SJSA1 (cell line): ENCODE measurements at places on chromosomes 6 and 20. TPM values are rescaled to one million over a fixed set of nuclear protein-coding genes. Genes with fewer than 3 reads are reported as not detected.

DNA sequence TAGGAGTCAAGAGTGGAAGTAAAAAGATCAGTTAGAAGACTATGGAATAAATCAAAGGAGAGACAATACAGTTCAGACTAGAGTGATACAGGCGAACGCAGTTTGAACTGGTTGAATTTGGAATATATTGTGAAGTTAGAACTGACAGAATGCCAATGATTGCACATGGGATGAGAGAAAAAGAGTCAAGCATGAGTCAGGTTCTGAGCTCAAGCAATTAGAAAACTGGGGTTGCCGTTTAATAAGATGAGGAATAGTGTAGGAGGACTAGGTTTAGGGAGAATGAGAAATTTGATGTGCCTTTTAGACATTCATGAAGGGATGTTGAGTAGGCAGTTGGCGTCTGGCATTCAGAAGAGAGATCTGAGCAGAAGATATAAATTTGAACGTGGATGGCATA, 8.0 kb downstream of the RNF217 start:
- no peak for DNase-seq
- no peaks in the 10 kb centered on the region for H3K27me3 ChIP-seq
- H3K4me1 ChIP-seq = peaks cover 18% of the 10 kb centered on the region
- no peak overlapping the region for H3K4me3 ChIP-seq
- H3K36me3 ChIP-seq = peaks cover 50% of the 10 kb centered on the region

DNA sequence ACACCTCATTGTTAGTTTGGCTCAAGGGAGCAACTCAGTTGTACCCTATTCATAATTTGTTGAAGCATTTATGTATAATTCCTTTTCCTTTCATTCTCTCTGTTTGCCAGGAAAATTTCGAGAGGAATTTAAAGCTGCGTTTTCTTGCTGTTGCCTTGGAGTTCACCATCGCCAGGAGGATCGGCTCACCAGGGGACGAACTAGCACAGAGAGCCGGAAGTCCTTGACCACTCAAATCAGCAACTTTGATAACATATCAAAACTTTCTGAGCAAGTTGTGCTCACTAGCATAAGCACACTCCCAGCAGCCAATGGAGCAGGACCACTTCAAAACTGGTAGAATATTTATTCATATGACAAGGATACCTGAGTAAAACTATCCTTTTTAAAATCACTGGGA, 45.2 kb upstream of the GFRAL start:
- peaks cover 3% of the 10 kb centered on the region; the same call in 1 of the 2 replicates for H3K27me3 ChIP-seq
- no peaks in the 10 kb centered on the region for H3K4me1 ChIP-seq
- no peak for DNase-seq
- no peaks in the 10 kb centered on the region for H3K36me3 ChIP-seq

DNA sequence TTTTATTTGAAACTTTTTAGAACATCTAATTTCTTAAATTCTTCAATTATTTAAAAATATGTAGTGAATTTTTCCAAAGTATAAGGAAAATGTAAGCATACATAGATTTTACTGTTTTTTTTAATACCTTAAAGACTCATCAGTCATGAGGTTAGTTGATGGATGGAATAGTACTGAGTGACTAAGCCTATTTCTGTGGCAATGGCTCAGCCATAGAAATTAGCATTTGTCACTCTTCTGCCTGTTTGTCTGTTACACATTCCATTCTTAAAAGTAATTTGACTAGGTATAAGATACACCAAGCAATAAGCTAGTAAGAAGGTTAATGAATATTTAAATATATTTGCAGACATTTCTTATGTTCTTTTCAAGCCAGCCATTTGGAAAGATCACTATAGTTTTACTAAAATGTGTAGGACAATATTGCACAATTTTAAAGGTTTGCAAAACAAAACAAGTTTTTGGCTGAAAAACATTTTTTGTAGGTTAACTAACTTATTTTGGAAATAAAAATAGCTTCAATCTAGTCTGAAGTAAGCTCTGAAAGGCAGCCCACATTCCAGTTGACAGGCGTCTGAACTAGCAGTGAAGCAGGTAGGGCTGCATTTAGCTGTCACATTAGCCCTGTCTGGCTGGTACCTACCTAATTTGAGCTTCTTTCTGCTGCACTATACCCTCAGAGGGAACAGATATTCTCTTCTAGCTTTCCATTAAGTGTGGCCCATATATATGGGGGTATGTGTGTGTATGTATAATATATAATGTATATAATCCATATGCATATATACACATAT, 385.7 kb downstream of the GRIK2 start:
- no peaks in the 10 kb centered on the region for H3K27me3 ChIP-seq
- no peak overlapping the region for H3K27ac ChIP-seq
- H3K4me1 ChIP-seq = no peaks in the 10 kb centered on the region

The OVOL2 gene
- not detected in 2 replicates for total RNA-seq

DNA sequence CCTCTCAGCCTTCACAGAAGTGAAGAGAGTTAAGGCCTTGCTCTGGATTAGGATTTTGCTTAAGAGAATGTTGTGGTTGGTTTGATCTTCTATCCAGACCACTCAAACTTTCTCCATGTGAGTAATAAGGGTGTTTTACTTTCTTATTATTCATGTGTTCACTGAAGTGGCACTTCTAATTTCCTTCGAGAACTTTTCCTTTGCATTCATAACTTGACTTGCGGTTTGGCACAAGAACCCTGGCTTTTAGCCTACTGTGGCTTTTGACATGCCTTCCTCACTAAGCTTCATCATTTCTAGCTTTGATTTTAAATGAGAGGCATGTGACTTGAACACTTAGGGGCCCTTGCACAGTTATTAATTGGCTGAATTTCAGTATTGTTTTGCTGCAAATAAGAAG, 166.1 kb upstream of the OPRM1 start:
- H3K4me1 ChIP-seq = no peaks in the 10 kb centered on the region
- no peak overlapping the region for H3K27ac ChIP-seq
- H3K4me3 ChIP-seq = no peak overlapping the region
- H3K27me3 ChIP-seq = no peaks in the 10 kb centered on the region
- DNase-seq = no peak

The BPIFB1 gene
- total RNA-seq = not detected in 2 replicates

The PSMB1 gene
- total RNA-seq = 439 and 628 TPM in 2 replicates

DNA sequence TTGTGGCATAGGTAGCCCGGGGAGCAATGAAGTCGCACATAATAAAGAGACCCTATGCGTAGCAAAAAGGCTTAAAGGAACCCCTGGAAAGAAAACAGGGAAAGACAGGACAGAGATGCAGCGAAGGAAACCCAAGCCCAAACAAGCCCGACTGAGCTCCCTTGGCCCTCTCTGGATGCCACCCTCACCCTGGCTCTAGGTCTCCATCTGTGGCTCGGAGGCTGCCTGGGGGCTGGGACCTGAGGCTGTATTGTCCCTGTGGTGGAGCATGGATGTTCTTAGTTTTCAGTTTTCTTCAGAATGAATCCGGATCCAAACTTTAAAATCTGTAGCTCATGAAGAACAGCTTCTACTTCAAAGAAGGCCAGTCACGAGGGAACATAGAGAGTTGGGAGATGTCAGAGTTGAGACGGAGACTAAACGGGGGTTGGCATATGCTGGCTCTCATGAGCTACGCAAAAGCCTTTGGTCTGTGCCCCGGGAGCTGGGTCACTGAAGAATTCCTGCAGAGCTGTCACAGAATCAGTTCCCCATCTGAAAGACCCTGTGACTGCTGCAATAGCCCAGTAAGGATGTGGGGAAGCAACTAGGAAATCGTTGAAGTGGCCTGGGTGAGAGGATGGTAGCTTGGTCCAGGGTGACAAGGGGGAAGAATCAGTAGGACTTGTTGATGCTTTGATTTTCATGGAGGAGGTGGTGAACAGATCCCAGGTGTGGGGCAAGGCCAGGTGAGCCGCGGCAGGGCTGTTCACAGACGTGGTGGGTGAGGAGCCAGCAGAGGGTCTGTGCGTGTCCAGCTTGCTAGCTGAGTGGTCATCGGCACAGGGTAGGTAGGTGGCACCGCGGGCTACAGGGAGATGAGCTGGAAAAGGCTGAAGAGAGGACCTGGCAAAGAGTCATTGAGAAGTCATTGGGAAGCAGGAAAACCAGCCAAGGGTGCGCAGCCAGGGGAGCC, 35.2 kb downstream of the SYNDIG1 start:
- H3K27me3 ChIP-seq = no peaks in the 10 kb centered on the region
- no peak for DNase-seq
- no peaks in the 10 kb centered on the region for H3K4me1 ChIP-seq
- H3K27ac ChIP-seq = no peak overlapping the region

The MLN gene
- not detected in 2 replicates for total RNA-seq

GRCh38 chr6:80771941-80772340, 665.5 kb downstream of the BCKDHB start:
- H3K4me1 ChIP-seq = peaks cover 16% of the 10 kb centered on the region
- no peaks in the 10 kb centered on the region for H3K36me3 ChIP-seq
- no peaks in the 10 kb centered on the region for H3K27me3 ChIP-seq
- DNase-seq = no peak
- no peak overlapping the region for H3K4me3 ChIP-seq

The MED20 gene
- 31.9 and 46.8 TPM in 2 replicates for total RNA-seq

DNA sequence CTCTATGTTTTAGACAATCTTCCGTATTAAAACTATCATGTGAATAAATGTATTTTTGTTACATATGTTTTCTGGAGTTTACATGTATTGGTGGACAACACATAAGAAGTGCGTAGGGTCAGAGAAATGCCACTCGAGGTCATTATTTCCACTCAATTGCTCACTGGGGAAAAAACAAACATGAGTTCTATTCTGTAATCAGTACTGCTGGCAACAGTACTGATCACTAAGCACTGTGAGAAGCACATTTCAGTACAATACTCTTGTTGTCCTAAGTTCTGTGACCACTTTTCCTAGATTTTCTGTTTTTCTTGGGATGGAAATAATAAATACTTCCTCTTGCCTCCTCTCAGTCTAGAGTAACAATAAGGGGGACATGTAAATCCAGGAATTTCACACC, 44.5 kb downstream of the UST start:
- H3K36me3 ChIP-seq = no peaks in the 10 kb centered on the region
- DNase-seq = no peak
- no peaks in the 10 kb centered on the region for H3K27me3 ChIP-seq
- no peak overlapping the region for H3K4me3 ChIP-seq
- H3K27ac ChIP-seq = no peak overlapping the region

DNA sequence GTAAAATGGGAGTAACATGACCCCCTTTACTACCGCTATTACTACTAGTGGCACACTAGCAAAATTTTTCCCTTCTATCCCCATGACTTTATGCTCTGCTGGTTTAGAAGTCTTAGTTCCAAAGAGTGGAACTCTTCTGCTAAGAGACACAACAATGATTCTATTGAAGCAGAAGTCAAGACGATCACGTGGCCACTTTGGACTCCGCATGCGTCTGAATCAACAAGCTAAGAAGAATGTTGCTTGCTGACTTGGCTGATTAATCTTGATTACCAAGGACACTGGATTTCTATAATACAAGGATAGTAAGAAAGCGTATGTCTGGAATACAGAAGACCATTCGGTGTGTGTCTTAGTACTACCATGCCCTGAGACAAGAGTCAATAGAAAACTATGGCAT, 244.7 kb upstream of the BTBD3 start:
- no peak overlapping the region for H3K27ac ChIP-seq
- H3K4me1 ChIP-seq = no peaks in the 10 kb centered on the region
- H3K27me3 ChIP-seq = no peaks in the 10 kb centered on the region

- H3K4me1 ChIP-seq = no peaks in the 10 kb centered on the region
- no peaks in the 10 kb centered on the region for H3K27me3 ChIP-seq
- H3K36me3 ChIP-seq = no peaks in the 10 kb centered on the region
- no peak overlapping the region for H3K4me3 ChIP-seq
- H3K27ac ChIP-seq = no peak overlapping the region
- DNase-seq = no peak
These were observed 24.4 kb downstream of the QKI start for GRCh38 chr6:163438940-163439335.

DNA sequence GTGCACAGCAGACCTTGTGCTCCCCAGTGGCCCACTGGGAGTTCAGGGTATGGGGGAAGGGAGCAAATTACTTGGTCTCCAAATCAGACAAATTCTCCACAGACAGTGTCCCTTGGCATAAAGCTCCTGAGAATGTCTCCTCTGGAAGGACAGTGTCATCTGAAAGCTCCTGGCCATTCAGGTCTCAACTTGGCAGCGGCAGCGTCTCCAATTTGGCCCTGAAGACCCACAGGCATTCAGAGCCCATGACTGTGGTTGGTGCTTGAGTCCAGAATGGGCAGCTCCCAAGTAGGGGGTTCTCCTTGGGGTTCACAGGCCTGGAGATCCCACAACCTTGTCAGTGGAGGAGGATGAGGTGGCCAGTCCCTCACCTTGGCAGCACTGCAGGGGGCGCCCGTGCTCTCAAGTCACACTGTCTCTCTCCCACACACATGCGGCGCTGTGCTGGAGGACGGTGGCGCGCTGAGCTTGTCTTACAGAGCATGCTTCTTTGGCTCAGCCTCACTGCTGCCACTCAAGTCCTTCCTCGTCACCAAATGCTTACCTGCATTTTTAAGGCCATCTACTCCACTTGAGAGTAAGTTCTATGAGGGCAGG, 20.7 kb downstream of the DYNLRB1 start:
- H3K27me3 ChIP-seq = no peaks in the 10 kb centered on the region
- no peak overlapping the region for H3K4me3 ChIP-seq
- peaks cover 12% of the 10 kb centered on the region for H3K4me1 ChIP-seq

- H3K36me3 ChIP-seq = no peaks in the 10 kb centered on the region
- no peaks in the 10 kb centered on the region for H3K27me3 ChIP-seq
- no peaks in the 10 kb centered on the region for H3K4me1 ChIP-seq
- H3K27ac ChIP-seq = no peak overlapping the region
These were observed 350.1 kb upstream of the HSF2 start for GRCh38 chr6:122049341-122049740.

DNA sequence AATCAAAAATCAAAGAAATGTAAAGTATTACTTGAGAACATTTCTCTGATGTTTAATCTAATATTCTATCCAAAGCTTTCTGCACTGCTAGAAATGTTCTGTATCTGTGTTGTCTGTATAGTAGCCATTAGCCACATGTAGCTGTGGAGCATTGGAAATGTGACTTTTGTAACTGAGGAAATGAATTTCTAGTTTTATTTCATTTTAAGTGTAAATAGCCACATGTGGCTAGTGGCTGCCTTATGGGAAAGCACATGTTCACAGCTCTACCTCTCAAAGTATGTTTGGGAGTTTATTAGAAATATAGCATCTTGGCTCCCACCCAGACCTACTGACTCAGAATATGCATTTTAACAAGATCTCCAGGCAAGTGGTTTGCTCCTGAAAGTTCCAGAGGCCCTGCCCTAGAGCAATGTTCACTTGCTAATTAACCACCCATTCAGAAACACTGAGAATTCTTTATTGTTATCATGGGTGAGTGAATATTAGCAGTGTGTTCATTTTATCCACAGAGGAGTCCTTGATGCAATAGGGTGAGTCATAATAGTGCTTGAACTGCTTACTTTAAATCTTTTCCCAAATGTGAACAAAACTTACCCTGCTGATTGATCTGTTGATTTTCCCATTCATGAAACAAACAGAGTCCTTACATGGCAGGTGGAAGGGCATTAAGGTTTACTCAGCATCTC, 282.7 kb downstream of the PLCB1 start:
- H3K4me1 ChIP-seq = peaks cover 8% of the 10 kb centered on the region
- no peak for DNase-seq
- no peaks in the 10 kb centered on the region for H3K36me3 ChIP-seq
- H3K4me3 ChIP-seq = no peak overlapping the region
- H3K27me3 ChIP-seq = no peaks in the 10 kb centered on the region

The LPA gene
- not detected in 2 replicates for total RNA-seq

GRCh38 chr6:162222521-162222920, 505.0 kb downstream of the PRKN start:
- H3K27me3 ChIP-seq = no peaks in the 10 kb centered on the region
- no peaks in the 10 kb centered on the region for H3K4me1 ChIP-seq
- H3K36me3 ChIP-seq = no peaks in the 10 kb centered on the region
- H3K27ac ChIP-seq = no peak overlapping the region
- no peak overlapping the region for H3K4me3 ChIP-seq
